ENCODE measurements at places on chromosomes 4 and X.

DNA sequence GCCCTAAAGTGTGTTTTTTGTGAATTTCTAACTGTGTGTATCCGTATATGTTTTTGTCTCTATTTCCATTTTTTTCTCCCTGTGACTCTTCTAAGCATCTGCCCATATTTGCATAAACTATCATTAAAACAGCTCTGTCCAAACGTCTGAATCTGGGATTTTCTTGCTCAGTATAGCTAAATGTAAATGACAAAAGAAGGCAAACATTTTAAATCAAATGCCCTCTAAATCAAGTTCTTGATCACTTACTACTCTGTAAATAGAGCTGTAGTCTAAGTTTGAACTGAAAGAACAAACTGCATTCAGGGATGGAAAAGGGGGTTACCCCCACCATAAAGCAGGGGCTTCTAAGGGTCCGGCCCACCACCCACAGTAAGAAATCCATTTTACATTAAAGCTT lies 432.0 kb upstream of the FAM241A start:
- DNase-seq, result no peak

DNA sequence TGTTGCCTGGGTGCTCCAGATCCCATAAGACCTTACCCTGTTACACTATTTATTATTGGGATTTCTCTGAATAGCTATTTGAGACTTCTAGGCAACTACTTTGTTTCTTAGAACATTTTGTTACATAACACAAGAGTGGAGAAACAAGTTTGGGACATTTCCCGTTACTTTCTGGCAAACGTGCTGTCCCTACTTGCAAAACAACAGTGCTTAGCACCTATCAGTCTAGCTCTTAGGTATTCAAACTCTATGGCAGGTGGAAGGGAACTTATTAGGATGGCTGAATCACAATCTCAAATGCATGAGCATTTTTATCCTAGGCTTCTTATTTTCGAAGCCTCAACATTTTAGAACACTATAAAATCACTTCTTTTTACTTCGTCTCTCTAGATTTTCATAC lies 613.6 kb downstream of the DMD start:
- DNase-seq, result no peak

- DNase-seq, result no peak
These were observed 69.5 kb upstream of the GABRA3 start for GRCh38 chrX:152520653-152521052.

GRCh38 chrX:7147413-7147977 lies at the start of gene STS:
TSS of gene STS (plus strand) at chrX:7147712. CDS start at chrX:7253200, 105,488 bp downstream.
- no peak for DNase-seq

- no peak for DNase-seq
These were observed 111.0 kb downstream of the CPE start for GRCh38 chr4:165489786-165490185.

DNA sequence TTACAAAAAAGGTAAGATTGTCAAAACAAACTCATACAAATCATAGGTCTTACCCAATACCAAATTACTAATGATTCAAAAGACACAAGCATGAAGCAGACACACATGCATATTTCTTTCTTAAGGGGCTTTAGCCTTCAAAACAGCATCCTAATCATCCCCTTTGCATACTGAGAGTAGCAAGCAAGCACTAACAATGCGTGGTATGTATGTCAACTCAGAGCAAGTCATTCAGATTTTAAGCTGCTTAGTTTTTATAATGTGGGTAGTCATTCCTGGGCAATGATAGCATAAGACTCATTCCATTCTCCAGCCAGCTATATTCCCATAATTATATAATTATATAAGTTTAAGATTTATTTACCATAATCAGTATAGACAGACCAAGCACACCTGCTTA lies 219.6 kb downstream of the DKK2 start:
- no peak for DNase-seq

DNA sequence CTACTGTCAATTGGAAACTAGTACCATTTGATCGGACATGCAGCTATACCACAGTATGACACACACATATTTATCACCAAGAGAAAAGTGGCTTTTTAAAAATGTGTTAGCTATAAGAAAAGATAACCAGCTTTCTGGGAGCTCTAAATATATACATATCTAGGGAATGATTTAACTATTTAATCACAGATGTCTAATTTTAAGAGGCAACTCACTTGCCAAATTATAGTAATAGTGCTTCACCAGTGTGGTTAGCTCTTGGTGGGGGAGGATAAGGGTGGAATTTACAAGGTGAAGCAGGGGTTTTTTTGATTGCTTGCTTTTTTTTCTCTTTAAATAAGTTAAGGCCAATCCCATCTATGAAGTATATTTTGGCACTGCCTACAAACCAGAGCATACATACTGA lies 547.7 kb upstream of the DIPK2B start:
- DNase-seq, result no peak

DNA sequence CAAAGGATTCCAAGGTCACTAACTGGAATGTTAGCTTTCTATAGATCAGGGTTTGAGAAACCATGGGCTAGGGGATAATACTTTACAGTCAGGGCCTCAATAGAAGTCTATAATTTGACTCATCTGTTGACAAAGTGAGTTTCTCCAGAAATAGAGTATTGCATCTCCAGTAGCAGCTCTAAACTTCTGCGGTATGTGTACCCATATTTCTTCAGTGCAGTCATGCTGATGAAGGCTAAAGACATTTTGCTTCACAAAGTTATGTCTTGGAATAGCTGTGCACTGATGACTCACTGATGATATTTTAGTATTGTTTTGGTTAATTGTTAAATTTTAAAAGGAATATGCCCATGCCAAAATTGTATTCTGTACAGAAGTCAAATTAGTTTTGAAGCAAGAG lies 464.9 kb upstream of the AMOT start:
- no peak for DNase-seq

GRCh38 chr4:18234108-18234507 lies 212.6 kb upstream of the LCORL start:
- no peak for DNase-seq

- no peak for DNase-seq
These were observed 7.6 kb upstream of the NKX1-1 start for GRCh38 chr4:1413687-1414479.

DNA sequence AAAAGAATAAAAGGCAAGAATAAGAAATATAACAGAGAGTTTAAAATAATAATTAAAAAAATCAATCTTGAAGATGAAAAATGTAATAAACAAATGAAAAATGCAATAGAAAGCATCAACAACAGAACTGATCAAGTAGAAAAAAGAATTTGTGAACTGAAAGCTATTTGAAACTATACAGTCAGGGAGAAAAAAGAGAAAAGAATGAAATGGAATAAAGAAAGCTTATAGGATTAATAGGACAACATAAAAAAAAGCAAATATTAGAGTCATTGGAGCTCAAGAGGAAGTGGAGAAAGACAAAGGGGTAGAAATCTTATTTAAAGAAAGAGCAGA lies 126.8 kb upstream of the RPL34 start:
- DNase-seq, result no peak

GRCh38 chr4:118909173-118909956 lies 20.7 kb downstream of the SYNPO2 start:
- no peak for DNase-seq

DNA sequence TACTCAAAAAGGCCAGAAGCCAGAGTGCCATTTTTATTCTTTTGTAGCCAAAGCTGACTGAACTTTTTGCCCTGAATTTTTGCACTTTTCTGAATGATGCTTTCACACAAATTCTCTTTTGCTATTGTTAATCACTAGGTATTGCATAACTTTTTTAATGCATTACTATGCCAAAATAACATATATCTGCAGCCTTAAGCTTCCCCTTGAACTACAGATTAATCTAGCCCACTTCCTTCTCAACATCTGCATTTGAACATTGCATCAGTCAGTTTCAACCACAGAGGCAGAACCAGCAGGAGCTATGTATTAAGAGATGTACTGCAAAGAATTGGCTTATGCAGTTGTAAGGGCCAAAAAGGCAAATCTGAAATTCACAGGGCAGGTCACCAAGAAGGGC lies 197.6 kb upstream of the GYPA start:
- DNase-seq, result no peak

- DNase-seq, result no peak
These were observed 17.8 kb downstream of the LAS1L start for GRCh38 chrX:65516756-65517155.

- no peak for DNase-seq
These were observed 3.3 kb upstream of the FGA start for GRCh38 chr4:154593868-154594267.

GRCh38 chrX:40853004-40853815 lies 117.9 kb upstream of the MED14 start:
- DNase-seq, result no peak

DNA sequence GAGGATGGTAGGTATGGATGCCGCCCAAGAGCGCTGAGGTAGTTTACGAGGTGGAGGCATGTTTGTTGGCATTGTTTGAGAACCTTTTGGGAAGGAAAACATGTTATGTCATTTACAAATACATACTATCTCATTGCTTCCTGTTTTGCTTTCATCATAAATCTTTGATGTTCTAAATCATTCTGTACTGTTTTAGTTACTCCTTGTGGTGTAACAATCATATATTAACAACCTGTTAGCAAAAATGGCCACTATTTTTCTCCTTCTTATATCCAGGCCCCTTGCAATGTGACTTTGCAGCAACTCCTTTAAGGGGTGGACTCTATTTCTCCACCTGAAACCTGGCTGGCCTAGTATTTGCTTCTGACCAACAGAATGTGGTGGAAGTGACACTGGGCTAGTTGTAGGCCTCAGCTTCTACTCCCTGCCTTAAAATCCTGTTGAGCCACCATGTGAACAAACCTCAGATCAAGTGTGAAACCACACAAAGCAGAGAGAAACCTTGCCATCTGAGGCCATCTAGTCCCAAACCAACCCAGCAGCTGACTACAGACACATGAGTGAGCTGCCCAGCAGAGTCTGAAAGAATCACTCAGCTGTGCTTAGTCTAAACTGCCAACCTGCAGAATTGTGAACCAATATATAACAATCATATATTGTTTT lies 15.8 kb upstream of the CXorf38 start:
- no peak for DNase-seq

- peak; percentile 2 for DNase-seq
These were observed 168.9 kb downstream of the ZNF674 start for GRCh38 chrX:46376246-46376885.

DNA sequence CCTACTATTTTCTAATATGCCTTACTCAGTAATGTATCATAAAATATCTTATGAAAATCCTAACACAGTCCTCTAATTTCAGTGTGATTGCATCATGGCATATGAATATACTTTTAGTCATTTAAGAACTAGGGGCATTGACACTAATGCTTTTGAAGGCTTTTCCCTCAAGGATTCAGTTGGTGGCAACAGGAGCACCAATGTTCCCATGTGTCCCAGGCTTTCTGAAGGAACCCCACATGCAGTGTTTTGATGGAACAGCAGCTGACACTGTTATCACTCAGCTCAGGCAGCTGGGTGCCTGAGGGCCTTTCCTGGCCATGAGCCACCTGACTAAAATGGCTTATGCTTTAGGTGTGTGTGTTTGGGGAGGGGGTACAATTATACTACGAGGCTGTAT lies 348.3 kb downstream of the ARHGAP24 start:
- no peak for DNase-seq

- DNase-seq, result no peak
These were observed 26.8 kb upstream of the GK start for GRCh38 chrX:30626402-30626801.

DNA sequence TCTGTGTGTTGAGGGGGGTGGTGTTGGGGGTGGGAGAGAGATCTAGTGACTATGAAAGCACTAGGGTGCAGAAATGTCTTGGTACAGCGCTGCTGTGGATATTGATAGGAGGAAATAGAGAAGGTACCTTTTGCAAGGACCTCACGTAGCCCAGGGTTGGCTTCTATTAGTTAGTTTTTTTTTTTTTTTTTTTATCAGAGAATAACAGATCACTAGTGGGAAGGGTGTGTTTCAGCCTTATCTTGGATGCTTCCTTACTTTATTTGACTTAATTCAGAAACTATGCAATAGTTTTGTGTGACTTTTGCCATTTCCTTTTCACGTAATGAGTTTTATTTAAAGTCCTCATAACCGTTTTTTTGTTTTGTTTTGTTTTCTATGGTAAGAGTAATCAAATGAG lies 16.4 kb upstream of the PGRMC2 start:
- DNase-seq, result peak; percentile 93

GRCh38 chr4:113288696-113289095 lies 239.2 kb downstream of the ANK2 start:
- no peak for DNase-seq

GRCh38 chrX:1464971-1465285 lies 12.2 kb upstream of the ASMTL start:
- DNase-seq, result no peak

DNA sequence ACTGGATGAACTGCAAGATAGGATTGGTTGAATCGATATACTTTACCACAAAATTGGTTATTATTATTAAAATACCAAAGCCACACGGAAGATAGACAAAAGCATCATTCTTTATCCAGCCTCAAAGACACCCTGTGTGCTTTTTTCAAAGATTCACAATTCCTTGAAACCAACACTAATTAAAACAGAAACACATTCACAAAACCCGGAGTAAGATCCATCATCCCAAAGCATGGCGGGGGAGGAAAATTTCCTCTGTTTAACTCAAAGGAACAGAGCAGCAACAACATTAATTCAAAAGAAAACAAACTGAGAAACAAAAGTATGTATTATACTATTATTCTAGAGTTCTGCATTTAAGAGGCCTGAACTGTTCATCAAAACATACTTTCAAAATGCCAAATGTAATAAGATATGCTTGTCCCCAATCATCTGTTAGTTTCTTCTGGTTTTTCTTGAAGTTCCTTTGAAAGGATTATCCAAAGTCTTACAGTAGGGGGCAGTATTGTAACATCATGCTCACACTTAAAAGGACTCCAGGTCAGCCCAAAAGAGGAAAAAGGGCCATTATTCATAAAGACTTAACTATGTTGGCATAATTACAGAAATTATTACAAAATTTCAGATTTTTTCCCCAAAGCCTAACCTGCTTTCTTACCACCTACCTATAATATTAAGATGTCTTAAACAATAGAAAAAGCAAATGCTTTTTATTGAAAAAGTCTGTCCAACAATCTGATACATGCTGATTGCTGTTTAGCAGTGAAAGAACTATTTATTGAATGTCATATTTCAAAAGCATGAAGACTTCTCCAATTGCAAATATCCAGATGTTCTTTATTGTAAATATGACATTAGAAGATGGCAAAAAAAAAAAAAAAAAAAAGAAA lies 168.7 kb downstream of the SCFD2 start:
- peak; percentile 77 for DNase-seq

- peak; percentile 69 for DNase-seq
These were observed 141.1 kb downstream of the MAML3 start for GRCh38 chr4:140012688-140013486.

- peak; percentile 34 for DNase-seq
These were observed 175.4 kb downstream of the SH3BGRL start for GRCh38 chrX:81377329-81377728.

DNA sequence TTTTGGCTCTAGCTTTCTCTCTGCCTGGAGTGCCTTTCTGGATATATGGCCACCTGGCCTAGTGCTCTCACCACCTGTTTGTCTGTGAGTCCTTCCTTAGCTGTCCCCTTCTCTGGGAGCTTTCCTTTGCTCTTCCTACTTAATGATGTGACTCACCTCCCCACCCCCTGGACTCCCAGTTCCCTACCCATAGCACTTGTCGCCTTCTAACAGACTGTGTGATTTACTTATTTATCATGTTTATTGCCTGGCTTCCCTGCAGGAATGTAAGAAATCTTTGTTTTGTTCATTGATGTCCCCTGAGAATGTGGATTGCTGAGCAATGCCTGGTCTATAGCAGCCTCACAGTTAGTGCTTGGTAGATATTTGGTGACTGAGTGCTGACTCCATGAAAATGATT lies 18.9 kb downstream of the ADD1 start:
- no peak for DNase-seq
